ENCODE measurements at places on chromosomes 3 and 15.

DNA sequence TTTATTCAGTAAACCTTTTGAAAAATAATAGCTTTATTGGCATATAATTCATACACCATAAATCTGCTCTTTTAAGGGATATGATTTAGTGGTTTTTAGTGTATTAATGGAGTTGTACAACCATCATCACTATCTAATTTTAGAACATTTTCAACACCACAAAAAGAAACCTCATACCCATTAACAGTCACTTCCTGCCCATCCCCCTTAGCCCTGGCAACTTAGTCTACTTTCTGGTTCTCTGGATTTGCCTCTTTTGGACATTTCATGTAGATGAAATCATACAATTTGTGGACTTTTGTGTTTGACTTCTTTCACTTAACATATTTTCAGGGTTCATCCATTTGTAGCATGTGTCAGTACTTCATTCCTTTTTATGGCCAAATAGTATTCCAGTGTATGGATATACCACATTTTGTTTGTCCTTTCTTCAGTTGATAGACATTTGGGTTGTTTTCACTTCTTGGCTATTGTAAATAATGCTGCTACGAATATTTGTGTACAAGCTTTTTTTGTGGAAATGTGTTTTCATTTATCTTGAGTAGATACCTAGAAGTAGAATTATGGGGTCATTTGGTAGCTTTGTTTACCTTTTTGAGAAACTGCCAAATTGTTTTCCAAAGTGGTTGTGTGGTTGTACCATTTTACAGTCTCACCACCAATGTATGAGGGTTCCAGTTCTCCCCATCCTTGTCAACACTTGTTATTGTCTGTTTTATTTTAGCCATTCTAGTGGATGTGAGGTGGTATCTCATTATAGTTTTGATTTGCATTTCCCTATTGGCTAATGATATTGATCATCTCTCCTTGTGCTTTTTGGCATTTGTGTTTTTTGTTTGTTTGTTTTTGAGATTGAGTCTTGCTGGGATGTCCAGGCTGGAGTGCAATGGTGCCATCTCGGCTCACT, 45.8 kb downstream of the SMAD3 start:
- no peak for DNase-seq

- no peak for DNase-seq
These were observed 104.0 kb upstream of the SLC6A6 start for GRCh38 chr3:14298442-14298841.

DNA sequence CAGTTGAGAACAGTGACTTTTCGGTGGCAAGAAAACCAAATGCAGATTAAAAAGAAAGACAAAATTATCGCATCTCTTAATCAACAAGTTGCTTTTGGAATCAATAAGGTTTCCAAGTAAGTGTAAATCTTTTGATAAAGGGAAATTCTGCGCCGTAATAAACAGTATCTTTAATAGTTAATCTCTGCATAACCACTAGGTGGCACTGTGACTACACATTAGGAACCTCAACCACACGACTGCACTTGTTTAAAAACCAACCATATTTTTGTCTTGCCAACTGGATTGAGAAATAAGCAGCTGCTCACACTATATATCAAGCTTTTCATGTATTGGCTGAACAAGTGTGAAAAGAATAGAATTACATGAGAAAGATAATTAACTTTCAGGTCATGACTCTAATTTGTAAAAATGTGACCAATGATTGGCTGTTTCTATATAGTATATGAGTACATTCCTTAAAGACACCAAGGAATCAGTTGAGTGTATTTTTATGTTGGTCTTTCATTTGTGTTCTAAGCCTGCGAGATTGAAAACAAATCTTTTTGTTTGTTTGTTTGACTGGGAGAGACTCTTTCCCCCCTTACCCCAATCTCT, 72.7 kb downstream of the DZIP3 start:
- DNase-seq, result peak; percentile 77

DNA sequence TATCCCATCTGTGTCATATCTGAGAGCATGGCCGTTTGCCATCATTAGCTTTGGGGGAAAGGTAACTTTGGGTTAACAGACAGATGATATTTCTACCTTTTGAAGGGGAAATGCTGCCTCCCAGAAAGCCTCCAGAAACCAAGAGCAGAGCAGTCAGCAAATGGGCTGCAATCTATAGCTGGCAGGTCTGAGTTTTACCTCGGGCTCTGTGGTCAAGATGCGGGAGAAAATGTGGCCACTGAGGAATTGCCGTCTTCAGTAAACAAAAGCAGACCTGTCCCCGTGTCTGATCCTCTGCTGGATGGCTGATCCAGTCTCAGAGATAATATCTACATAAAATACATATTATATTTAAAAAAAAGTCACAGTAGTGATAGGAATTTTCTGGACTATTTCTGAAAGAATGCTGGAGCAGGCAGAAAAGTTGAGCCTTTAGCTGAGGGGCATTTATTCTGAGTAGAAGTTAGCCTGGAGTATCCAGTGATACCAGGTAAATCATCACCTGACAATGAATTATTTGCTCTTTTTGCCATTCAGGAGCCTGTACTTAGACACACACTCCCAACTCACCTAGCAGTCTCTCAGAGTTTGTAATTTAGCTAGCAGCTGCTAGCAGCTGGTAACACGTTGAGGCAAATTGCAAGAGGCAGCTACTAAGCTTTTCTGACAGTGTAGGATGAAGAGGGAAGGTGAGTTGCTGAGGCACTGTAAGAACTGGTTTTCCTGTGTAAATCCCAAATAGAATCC, 285.3 kb upstream of the RARB start:
- no peak for DNase-seq

GRCh38 chr3:151320131-151320530, 3.5 kb upstream of the GPR87 start:
- DNase-seq, result no peak

- DNase-seq, result no peak
These were observed 151.4 kb downstream of the CACNA2D3 start for GRCh38 chr3:54273791-54274190.

DNA sequence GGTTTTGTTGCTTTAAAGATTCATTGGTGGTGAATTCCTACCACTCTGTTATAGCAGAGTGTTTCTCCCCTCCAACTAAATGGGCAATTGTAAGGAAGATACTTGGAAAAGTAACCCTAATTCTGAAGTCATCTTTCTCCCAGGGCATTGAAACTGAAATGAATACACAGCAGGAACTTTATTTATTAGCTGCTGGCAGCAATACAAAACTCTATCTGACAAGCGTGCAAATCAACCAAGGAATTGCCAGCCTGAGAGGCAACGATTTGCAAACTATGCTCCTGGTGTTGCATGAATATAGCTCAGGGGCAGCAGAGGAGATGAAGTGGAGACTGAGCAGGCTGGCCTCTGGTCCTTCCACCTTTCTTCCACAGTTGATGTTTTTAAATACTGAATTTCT, 48.9 kb downstream of the CD200R1 start:
- no peak for DNase-seq

DNA sequence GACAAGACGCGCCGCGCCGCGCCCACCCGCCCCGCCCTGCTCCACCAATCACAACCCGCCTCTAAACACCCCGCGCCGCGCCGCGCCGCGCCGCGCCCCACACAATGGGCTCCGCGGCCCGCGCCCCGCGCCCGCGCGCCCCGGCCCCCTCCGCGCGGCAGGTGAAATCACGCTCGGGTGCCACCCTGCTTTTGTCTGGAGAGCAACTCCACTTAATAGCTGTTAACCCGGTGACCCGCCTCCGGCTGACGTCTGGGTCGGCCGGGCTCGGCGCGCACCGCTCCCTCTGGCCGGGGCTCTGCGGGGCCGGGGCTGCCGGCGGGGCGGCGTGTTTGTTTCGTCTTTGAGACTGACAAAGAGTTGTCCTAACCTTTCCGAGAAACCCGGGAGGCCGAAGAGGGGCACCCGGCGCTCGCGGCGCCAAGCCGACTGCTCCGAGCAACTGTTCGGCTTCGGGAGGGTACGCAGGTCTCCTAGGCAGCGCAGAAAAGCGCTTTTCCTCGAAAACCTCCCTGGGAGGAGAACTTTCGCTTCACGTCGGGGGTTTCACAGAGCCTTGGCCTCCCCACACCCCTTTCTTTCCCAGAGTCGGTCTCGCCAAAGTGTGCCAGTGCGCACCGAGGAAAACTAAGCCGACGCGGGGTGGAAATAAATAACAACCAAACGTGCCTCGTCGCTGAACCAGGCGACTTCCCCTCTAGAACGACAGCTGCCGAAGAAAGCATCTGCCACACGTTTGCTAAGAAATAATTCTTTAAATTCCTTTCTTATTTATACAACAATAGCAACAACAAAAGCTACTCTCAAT, 518.4 kb downstream of the FOXP1 start:
- peak; percentile 63 for DNase-seq

- no peak for DNase-seq
These were observed 44.1 kb downstream of the SENP2 start for GRCh38 chr3:185630182-185630622.

GRCh38 chr15:90592131-90592881, 62.6 kb downstream of the CRTC3 start:
- no peak for DNase-seq

GRCh38 chr3:163863146-163863545, 1215.2 kb downstream of the SI start:
- no peak for DNase-seq

GRCh38 chr3:129506231-129506742, 22.2 kb upstream of the RHO start:
- no peak for DNase-seq

- no peak for DNase-seq
These were observed 74.7 kb upstream of the SOX2 start for GRCh38 chr3:181637056-181637455.

GRCh38 chr3:14201940-14202684, 23.5 kb downstream of the LSM3 start:
- no peak for DNase-seq

Measured in CD4-positive, alpha-beta T cell treated with Interleukin-15 for 4 hours (primary cell).